ENCODE measurements at places on chromosomes 12 and 14. TPM values are rescaled to one million over a fixed set of nuclear protein-coding genes. Genes with fewer than 3 reads are reported as not detected.

DNA sequence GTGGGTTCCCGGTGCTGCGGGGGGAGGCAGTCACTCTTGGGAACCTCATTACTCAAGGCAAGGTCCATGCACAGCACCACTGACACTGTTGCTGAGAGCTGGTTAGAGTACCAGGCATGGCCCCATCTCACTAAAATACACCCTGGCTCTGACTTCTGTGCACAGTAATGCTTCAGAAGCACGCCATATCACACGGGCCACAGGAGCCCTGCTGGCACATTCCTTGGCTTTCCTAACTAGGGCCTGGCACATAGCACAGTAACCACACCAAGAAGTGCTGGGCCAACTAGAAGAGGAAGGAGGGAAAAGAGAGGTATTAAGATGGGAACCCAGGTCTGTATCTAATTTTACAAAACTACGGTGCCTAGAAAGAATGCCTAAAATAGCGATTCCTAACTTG lies 13.5 kb upstream of the RAB35 start:
- no peaks in the 10 kb centered on the region for H3K27me3 ChIP-seq
- H3K36me3 ChIP-seq, result peaks cover 54% of the 10 kb centered on the region
- DNase-seq, result no peak
- no peak overlapping the region for H3K4me3 ChIP-seq
- H3K27ac ChIP-seq, result no peak overlapping the region
- H3K4me1 ChIP-seq, result peaks cover 9% of the 10 kb centered on the region

- DNase-seq, result no peak
- no peak overlapping the region for H3K27ac ChIP-seq
- H3K27me3 ChIP-seq, result no peaks in the 10 kb centered on the region
- no peak overlapping the region for H3K4me3 ChIP-seq
- H3K4me1 ChIP-seq, result no peaks in the 10 kb centered on the region
- no peaks in the 10 kb centered on the region for H3K36me3 ChIP-seq
Measured at GRCh38 chr12:90924406-90924805, 30.6 kb downstream of the CCER1 start.

- H3K27ac ChIP-seq, result no peak overlapping the region
- DNase-seq, result no peak
- peaks cover 50% of the 10 kb centered on the region for H3K4me1 ChIP-seq
- peaks cover 20% of the 10 kb centered on the region for H3K36me3 ChIP-seq
Measured at GRCh38 chr12:770479-770878, 18.1 kb downstream of the WNK1 start.

- no peaks in the 10 kb centered on the region for H3K27me3 ChIP-seq
- no peaks in the 10 kb centered on the region for H3K4me1 ChIP-seq
- no peak overlapping the region for H3K4me3 ChIP-seq
- DNase-seq, result no peak
- no peak overlapping the region for H3K27ac ChIP-seq
Measured at GRCh38 chr12:59234391-59234790, 314.1 kb upstream of the LRIG3 start.

DNA sequence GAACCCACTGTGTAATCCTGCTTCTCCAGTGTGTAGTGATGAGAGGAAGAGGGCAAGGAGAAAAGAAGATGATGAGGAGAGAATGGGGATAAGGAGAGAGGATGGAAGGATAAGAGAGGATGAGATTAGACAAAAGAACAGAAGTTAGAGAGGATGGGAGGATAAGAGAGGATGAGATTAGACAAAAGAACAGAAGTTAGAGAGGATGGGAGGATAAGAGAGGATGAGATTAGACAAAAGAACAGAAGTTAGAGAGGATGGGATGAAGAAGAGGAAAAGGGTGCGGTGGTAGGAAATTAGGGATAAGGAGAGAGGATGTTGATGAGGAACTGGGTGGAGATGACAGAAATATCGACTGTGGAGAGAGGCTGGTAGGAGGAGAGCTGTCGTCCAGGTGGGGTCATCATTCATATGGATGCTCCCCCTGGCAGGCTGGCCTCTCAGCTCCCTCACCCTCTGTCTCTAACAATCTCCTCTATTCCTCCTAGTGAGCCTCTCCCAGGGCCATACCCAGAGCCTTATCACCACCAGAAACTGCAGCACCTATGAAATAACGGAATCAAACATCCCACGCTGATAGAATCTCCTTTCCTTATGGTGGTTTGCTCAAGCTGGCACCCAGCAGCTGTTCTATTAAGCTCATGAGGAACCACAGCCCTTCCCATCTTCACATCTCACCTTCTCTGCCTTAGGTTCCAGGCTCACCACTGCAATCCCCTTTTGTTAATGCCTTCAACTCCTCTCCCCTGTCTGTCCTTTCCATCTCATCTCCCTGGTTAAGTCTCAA lies 6.0 kb upstream of the CIROP start:
- peaks cover 16% of the 10 kb centered on the region for H3K4me1 ChIP-seq
- no peak overlapping the region for H3K4me3 ChIP-seq
- peaks cover 3% of the 10 kb centered on the region for H3K27me3 ChIP-seq
- no peak for DNase-seq
- no peak overlapping the region for H3K27ac ChIP-seq
- H3K36me3 ChIP-seq, result no peaks in the 10 kb centered on the region

DNA sequence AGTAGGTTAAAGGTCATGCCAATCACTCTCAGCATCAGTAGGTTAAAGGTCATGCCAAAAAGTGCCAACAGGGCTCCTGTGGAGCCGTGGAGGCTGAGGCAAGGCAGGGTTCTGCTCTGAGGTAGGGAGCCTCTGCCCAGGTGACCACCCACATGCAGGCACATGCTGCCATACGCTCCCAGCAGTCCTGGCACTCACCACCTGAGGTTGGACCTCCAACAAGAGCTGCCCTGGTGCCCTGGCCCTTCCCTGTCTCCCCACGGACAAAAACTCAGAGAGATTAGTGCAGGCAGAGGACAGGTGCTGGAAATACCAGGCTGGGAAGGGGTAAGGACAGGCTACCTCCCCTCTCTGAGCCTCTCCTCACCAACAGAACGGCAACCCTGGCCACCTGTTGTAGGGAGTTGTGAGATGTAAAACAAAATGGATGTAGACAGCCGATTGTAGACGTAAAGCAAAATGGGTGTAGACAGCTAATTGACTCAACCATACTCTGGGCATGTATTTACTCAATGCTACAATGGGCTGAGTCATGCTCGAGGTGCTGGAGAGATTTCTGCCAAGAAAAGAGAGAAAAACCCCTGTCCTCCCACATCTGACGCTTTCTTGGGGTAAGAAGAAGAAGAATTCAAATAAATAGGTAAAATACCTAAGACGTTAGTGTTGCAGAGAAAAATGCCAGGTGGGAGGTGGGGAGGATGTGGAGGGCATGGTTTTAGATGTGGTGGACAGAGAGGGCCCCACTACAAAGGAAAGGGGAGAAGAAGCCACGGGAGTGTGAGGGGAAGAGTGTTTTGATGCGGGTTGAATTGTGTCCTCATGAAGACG lies 32.4 kb downstream of the LTBP2 start:
- H3K36me3 ChIP-seq, result peaks cover 2% of the 10 kb centered on the region
- DNase-seq, result no peak
- H3K27ac ChIP-seq, result no peak overlapping the region

- no peak for DNase-seq
- no peaks in the 10 kb centered on the region for H3K36me3 ChIP-seq
- H3K27me3 ChIP-seq, result no peaks in the 10 kb centered on the region
- H3K4me1 ChIP-seq, result no peaks in the 10 kb centered on the region
- no peak overlapping the region for H3K27ac ChIP-seq
Measured at GRCh38 chr14:22334627-22335026, 254.4 kb downstream of the DAD1 start.

- H3K36me3 ChIP-seq, result no peaks in the 10 kb centered on the region
- H3K27me3 ChIP-seq, result no peaks in the 10 kb centered on the region
- no peak for DNase-seq
- no peak overlapping the region for H3K4me3 ChIP-seq
- no peaks in the 10 kb centered on the region for H3K4me1 ChIP-seq
Measured at GRCh38 chr14:102969060-102969791, 46.8 kb downstream of the AMN start.

- H3K4me1 ChIP-seq, result no peaks in the 10 kb centered on the region
- no peak overlapping the region for H3K27ac ChIP-seq
- H3K4me3 ChIP-seq, result no peak overlapping the region
- no peaks in the 10 kb centered on the region for H3K36me3 ChIP-seq
- no peak for DNase-seq
- peaks cover 4% of the 10 kb centered on the region for H3K27me3 ChIP-seq
Measured at GRCh38 chr12:31567029-31567428, 23.9 kb downstream of the DENND5B start.

GRCh38 chr12:101794574-101794973 lies 36.2 kb downstream of the GNPTAB start:
- H3K4me1 ChIP-seq, result peaks cover 75% of the 10 kb centered on the region
- no peaks in the 10 kb centered on the region for H3K27me3 ChIP-seq
- H3K27ac ChIP-seq, result peak overlapping the region; percentile 86
- no peak overlapping the region for H3K4me3 ChIP-seq
- H3K36me3 ChIP-seq, result peaks cover 61% of the 10 kb centered on the region

DNA sequence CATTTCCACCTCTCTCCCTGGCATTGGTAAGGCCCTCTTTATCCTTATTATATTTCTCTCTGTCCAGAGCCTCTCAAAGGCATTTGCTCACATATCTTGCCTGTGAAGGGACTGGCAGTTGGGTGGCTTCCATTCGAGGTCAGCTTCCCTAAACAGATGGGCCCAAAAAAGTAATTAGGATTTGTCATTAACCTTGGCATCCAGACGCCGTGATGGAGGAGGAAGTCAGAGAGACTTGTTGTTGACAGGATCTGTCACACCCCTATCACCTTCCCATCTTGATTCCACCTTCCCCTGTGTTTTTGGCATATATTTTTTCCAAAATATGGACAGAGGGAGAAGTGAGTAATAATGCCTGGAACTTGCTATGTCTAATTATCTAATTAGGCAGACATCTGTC lies 54.0 kb upstream of the OAS1 start:
- H3K27me3 ChIP-seq, result peaks cover 51% of the 10 kb centered on the region
- H3K4me3 ChIP-seq, result no peak overlapping the region
- no peaks in the 10 kb centered on the region for H3K36me3 ChIP-seq
- H3K27ac ChIP-seq, result no peak overlapping the region
- H3K4me1 ChIP-seq, result no peaks in the 10 kb centered on the region

- no peaks in the 10 kb centered on the region for H3K36me3 ChIP-seq
- no peak for DNase-seq
- H3K4me1 ChIP-seq, result no peaks in the 10 kb centered on the region
- H3K27me3 ChIP-seq, result no peaks in the 10 kb centered on the region
- no peak overlapping the region for H3K4me3 ChIP-seq
Measured at GRCh38 chr12:29547864-29548263, 50.4 kb upstream of the OVCH1 start.

GRCh38 chr12:24034160-24034559 lies 84.7 kb upstream of the SOX5 start:
- H3K4me3 ChIP-seq, result no peak overlapping the region
- no peaks in the 10 kb centered on the region for H3K4me1 ChIP-seq
- no peaks in the 10 kb centered on the region for H3K36me3 ChIP-seq
- no peak for DNase-seq
- no peaks in the 10 kb centered on the region for H3K27me3 ChIP-seq

GRCh38 chr12:67525617-67525884 lies 123.0 kb upstream of the DYRK2 start:
- H3K36me3 ChIP-seq, result no peaks in the 10 kb centered on the region
- H3K27ac ChIP-seq, result no peak overlapping the region
- DNase-seq, result no peak
- no peak overlapping the region for H3K4me3 ChIP-seq

- no peak overlapping the region for H3K4me3 ChIP-seq
- H3K27ac ChIP-seq, result no peak overlapping the region
- H3K4me1 ChIP-seq, result no peaks in the 10 kb centered on the region
- H3K36me3 ChIP-seq, result no peaks in the 10 kb centered on the region
- no peak for DNase-seq
Measured at GRCh38 chr12:131618303-131618658, 92.6 kb upstream of the SFSWAP start.

DNA sequence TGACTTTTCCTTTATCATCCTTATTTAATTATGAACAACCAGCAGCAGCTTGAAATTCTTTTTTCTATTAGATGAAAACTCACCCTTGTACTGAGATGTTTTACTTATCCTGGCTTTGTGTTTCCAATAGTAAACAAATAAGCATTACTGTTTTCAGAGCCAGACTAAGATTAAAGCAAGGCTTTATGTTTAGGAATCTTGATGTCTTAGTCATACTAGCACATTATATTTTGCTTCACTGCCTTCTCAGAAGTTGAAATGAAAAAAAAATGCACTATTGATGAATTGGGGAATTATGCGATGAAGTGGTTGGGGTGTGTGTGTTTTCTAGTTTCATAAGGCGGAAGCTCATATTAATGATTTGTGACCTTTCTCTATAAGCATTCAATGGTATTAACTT lies 301.2 kb upstream of the E2F7 start:
- H3K27ac ChIP-seq, result no peak overlapping the region
- no peaks in the 10 kb centered on the region for H3K27me3 ChIP-seq
- DNase-seq, result no peak
- H3K36me3 ChIP-seq, result no peaks in the 10 kb centered on the region
- H3K4me3 ChIP-seq, result no peak overlapping the region

DNA sequence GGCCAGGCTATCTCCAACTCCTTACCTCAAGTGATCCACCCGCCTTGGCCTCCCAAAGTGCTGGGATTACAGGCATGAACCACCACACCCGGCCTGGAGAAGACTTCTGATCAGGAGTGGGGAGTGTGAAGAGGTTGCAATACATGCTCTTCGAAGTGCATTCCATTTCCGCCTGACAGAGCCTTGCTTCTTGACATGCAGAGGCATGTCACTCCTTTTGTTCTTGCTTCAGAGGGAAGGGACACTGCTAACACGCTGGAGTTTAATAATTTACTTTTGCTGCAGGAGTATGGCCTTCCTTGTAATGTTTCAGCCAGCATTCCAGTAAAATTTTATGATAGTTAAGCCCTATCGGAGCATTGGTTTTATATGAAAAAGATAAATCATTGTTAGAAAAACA lies 74.9 kb downstream of the SLC25A47 start:
- H3K36me3 ChIP-seq, result no peaks in the 10 kb centered on the region
- no peak overlapping the region for H3K4me3 ChIP-seq
- H3K4me1 ChIP-seq, result no peaks in the 10 kb centered on the region
- H3K27ac ChIP-seq, result no peak overlapping the region
- no peak for DNase-seq

- no peak overlapping the region for H3K27ac ChIP-seq
- H3K4me3 ChIP-seq, result no peak overlapping the region
- H3K27me3 ChIP-seq, result peaks cover 3% of the 10 kb centered on the region
- H3K4me1 ChIP-seq, result peaks cover 25% of the 10 kb centered on the region
- DNase-seq, result no peak
- no peaks in the 10 kb centered on the region for H3K36me3 ChIP-seq
Measured at GRCh38 chr12:56261503-56262232, 3.5 kb upstream of the ANKRD52 start.

GRCh38 chr12:103312742-103313354 lies 182.9 kb downstream of the C12orf42 start:
- H3K27me3 ChIP-seq, result no peaks in the 10 kb centered on the region
- H3K4me1 ChIP-seq, result no peaks in the 10 kb centered on the region
- no peak overlapping the region for H3K4me3 ChIP-seq
- H3K27ac ChIP-seq, result no peak overlapping the region
- no peaks in the 10 kb centered on the region for H3K36me3 ChIP-seq

Gene E2F7
- total RNA-seq, result 26.1 TPM

Gene PPP1R12A
- total RNA-seq, result 104 TPM

Gene ZNF219
- 5.9 TPM for total RNA-seq

Gene PLXNC1
- total RNA-seq, result 10.4 TPM

Gene JPH4
- not detected for total RNA-seq

Gene PKP2
- not detected for total RNA-seq

Gene IL26
- not detected for total RNA-seq

Gene DNAJC22
- 0.05 TPM for total RNA-seq

Gene TMEM229B
- 7.0 TPM for total RNA-seq

Gene KLHL33
- 0.59 TPM for total RNA-seq

Gene CD4
- 0.82 TPM for total RNA-seq

Gene RNU4-1
- total RNA-seq, result 2,122 TPM

Gene GALNT16
- 0.35 TPM for total RNA-seq

Gene AICDA
- total RNA-seq, result not detected

Gene PZP
- not detected for total RNA-seq

Gene KCNC2
- not detected for total RNA-seq

Gene ADAM20
- 0.16 TPM for total RNA-seq

Measured in activated CD8-positive, alpha-beta memory T cell treated with anti-CD3 and anti-CD28 coated beads, Interleukin-2, amount 10 ng/mL, durations not matched to agents 7 days and 5 days (primary cell).